ENCODE measurements at places on chromosomes 16 and 17.

DNA sequence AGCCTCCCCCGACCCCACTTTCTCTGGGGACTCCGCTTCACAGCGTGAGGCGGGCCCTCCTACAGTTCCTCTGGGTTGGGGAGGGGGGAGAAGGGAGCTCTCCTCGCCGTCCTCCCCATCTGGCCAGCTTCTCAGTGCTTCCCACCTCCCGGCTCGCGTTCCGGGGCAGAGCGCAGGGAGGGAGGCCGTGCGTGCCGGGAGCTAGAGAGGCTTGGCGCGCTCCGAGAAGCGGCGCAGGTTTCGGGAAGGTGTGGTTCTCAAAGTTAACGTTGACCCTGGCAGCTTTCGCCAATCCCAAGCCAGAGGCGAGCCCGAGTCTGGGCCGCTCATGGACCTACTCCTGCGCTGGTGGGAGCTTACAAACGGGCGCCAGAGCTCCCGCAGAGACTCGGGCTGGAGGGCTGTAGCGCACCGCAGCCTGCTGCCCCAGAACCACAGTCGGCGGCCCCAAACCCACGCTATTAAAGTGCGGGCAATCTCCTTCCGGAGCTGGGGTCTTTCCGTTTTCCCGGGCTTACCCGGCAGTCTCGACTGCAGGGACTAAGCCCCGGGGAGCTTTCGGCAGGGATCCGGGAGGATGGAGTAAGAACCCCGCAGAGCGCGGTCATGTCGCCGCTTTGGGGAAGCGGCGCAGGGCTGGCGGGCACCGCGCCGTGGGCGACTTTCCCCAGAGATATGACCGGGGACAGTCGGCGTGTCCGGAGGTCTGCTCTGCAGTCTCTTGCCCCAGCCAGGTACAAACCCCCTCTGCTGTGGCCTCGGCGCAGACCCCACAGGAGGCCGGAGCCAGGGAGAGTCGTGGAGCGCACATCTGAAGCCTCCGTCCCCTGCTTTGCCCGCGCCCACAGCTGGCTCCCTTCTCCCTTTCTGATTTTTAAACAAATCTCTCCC is 787 bp downstream of the CDH11 start:
- no peak for DNase-seq

- DNase-seq: no peak
Observed at GRCh38 chr17:68710035-68710780, 109.0 kb upstream of the FAM20A start.

DNA sequence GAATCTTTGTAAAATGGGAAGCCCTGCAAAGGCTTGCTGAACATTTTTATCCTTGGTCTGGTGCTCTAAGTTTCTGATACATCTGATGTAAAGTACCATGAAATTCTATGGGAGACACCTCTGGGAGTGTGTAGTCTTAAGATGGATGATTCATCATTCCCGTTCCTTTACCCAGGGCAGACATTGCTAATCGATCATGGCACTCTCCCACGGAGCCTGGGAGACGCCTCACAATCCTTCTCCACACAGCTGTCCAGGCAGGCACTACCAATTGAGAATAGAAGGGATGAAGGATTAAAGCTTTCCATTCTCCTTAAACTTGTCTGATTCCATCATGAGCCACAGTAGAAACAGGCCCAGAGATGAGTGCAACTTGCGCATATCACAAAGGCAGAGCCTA is 144.8 kb downstream of the GSG1L start:
- no peak for DNase-seq

GRCh38 chr17:3895354-3895753 is 2.5 kb upstream of the CAMKK1 start:
- no peak for DNase-seq

DNA sequence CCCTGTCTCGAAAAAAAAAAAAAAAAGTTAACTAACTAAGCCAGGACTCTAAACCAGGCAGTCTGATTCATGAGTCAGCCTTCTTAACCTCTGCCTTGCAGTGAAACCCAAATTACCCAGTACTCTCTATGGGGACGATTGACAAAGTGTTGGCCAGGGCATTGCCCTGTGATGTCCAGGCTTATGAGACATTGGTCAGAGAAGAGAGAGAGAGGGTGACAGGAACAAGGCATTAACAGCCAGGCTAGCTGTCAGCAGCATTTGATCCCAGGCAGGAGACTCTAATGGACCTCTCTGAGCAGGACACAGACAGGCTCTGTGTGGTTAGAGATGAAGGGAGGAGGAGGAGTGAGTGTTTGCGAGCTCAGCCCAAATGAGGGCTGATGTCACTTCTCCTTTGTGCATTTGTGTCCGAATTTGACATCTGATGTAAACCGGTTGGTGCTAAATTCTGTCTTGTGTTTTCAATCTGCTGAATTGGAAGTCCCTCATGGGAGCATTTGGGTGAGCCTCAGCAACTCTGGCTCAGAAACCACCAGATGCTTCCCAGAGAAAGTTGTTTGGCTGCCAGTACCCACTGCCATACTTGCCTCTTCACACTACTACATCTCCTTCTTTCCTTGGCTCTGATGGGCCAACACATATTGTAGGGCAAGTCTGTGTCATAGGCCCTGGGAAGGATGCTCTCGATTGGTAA is 4.3 kb upstream of the MYL4 start:
- DNase-seq: no peak

GRCh38 chr17:12547831-12548230 is 117.9 kb upstream of the MYOCD start:
- no peak for DNase-seq

GRCh38 chr16:67664258-67664657 is 2.3 kb downstream of the ENKD1 start:
- no peak for DNase-seq

- DNase-seq: no peak
Observed at GRCh38 chr16:70703041-70703834, 17.4 kb upstream of the MTSS2 start.

DNA sequence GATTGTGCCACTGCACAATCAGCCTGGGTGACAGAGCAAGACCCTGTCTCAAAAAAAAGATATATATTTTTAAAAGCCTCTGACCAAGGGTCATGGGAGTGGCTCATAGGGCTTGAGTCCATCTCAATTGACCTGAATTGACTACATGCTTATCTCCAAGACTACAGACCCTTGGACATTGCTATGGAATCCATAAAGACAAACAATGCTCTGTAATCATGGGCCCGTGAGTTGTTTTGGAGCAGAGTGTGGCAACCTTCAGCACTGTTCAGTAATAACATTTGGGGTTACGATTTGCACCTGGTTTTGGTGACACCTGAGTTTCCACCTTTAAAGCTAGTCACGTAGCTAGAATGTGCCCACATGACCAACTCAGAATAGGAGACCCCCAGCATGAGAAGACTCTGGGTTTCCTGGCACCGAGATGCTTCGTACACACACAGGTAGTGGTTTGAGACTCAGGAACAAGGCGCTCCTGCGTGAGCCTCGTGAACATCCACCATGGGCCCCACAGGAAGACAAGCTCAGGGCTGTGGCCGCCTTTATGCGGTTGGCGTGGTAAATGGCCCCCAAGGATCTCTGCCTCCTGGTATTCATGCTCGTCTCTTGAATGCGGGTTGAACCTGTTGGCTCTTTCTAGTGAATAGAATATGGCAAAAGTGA is 66.6 kb upstream of the RPH3AL start:
- DNase-seq: peak; percentile 55

DNA sequence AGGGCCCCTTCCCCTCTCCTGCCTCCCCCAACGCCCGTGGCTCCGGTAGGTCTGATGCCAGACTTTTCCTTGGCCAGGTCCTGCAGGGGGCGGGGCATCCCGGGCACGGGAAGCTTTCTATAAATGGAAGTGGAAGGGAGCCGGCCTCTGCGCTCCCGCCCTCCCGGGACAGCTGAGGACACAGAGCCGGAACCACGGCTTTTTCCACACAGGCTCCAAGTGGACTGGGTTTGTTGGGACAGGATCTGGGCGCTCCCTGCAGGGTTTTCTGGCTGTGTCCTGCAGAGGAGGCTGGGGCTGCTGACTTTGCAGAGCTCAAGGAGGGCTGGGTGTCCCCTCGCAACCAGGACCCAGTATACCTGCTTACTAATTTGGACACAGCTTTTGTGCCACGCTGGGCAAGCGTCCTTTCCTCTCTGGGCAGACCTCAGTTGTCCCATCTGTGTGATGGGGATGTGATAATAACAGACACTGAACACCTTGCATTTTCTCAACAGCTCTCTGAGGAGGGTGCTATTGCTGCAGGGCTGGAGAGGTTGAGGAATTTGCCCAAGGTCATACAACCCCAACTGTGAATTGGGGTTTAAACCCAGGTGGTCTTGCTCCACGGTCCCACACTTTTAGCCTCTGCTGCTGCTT is 1.8 kb downstream of the TNS4 start:
- DNase-seq: no peak

DNA sequence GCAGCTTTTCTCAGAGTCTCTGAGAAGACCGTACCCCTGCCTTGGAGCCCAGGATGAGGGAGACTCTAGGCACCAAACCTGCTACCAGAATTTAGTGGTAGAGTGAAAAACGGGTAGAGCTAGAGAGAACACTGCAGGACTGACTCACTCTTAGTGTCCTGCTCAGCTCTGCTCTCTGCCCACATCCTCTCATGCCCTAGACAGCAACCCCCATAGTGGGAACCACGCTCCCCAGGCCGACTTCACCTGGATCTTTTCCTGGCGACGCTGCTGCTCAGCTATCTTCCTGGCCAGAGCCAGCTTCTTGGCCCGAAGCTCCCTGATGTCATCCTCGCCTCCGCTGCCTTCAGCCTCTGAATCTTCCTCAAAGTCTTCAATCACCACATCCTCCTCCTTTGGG is 26.7 kb downstream of the HIC1 start:
- no peak for DNase-seq

DNA sequence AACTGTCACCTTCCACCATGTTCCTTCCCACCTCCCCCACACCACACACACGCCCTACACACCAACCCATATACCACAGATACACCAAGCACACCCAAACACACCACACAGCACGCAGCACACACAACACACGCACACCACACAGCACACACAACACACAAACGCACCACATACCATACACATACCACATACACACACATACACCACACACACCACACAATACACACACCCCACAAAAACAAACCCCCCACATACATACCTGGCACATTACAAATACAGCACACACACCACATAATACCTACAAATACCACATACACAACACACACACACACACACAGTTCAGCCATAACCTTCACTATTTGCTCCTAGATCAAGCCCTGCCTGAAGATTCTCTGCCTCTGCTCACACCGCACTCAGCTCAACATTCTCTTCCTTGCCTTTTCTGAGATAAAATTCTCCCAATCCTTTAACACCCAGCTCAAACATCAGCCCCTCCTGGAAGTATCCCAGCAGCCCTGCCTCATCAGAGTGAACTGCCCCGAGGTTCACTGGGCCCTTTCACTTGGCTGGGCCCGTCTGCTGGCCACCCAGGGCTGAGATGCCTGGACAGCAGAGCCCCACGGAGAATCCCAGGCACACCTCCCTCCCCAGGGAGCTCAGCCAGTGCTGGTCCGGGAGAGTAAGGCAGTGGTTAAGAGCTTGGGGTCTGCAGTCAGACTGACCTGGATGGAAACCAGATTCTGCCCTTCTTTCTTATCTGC is 31.9 kb upstream of the CPNE2 start:
- no peak for DNase-seq

DNA sequence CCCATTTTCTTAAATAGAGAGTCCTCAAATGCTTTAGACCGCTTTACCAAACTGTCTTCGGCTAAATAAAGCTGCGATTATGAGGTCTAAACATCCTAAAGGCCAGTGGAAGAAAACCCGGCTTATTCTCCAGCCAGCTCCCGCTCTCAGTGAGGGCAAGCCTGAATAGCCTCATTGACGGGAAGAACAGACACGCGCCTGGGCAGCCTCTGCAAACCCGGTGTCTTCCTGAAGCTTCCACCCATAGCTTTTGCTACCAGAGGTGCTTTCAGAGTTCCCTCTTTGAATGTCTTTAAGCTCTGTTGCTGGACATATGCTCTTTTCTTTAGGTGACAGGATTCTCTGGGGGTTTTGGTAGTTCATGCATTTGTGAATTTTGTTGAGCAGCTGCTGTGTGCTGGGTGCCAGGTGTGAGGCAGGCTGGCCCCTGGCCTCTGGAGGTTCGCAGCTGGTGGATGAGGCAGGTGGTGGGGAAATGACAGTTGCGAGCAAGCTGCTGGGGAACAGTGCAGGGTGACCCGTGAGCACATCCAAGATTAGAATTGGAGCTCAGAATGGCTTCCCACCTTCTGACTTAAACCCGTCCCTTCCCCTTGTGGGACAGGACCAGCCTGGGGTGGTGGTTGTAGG is 44.7 kb downstream of the CRISPLD2 start:
- DNase-seq: no peak

DNA sequence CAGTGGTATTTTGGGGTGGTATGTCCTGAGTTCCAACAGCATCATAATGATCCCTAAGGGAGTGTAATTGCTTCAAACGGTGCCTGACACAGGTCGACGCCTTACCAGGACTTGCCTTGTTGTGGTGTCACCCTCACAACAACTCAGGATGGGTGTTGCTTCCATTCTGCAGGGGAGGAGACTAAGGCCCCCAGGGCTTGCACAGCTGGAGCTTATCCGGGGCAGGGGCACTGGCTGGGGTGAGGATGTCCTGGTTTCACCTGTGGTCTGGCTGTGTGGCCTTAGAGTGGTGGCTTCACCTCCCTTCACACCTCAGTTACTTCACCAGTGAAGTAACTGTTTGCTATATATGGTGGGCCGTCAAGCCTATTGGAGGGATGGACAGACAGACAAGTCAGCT is 23.3 kb downstream of the LLGL2 start:
- DNase-seq: no peak

Measured in DND-41 (cell line).